ENCODE measurements at places on chromosomes 2 and 18. TPM values are rescaled to one million over a fixed set of nuclear protein-coding genes. Genes with fewer than 3 reads are reported as not detected.

DNA sequence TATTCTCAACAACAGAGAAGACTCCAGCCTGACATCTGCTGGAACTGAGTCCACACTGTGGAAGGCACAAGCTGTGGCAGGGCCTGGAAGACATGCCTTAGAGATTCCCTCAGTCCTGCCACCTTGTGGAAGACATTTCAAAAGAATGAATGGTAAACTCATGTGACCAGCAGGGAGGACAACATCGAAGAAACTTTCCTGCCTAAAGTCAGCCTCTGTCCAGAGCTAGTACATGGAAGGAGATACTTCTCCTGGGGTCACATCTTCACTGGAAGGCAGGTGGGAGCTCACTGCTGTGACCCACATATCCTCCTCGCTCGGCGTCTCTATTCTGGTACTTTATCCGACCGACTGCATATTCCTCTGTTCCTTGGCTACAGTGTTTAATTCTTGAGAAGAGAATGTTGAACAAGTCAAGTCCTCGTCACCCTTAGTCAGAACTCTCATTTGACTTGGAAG, 59.5 kb downstream of the PUM2 start:
- DNase-seq: peak; percentile 75

DNA sequence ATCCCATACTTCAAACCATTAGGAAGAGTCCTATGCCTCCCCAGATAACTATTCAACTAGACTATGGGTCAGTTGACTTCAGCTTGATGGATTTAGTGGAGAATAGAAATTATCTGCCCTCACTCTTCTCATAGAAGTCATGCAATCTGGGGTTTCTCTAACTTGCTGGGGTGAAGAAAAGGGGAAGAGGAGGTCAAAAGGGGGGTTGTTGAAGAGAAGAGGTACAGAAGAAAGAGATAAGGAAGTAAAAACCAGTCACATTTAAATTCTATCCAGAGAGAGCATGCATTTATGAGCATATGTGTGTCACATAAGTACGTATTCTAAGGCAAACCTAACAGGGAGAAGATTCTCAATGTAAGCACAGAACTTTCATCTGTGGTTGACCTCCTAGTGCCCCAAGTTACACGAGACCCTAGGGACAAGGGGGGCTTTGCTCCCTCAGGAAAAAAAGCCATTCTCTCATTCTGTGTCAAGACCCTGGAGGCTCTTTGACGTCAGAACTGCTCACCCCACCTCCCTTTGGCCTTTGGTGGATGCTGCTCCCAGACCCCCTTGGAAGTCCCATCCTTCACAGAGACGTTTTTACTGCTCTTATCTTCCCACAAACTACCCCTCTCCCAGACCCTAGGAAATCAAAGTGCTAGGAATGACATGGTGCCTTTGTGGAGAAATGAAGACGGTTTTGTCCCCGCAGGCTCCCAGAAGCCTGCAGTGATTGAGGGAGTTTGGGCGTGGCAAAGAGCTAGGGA, 236.8 kb upstream of the TNP1 start:
- no peak for DNase-seq

DNA sequence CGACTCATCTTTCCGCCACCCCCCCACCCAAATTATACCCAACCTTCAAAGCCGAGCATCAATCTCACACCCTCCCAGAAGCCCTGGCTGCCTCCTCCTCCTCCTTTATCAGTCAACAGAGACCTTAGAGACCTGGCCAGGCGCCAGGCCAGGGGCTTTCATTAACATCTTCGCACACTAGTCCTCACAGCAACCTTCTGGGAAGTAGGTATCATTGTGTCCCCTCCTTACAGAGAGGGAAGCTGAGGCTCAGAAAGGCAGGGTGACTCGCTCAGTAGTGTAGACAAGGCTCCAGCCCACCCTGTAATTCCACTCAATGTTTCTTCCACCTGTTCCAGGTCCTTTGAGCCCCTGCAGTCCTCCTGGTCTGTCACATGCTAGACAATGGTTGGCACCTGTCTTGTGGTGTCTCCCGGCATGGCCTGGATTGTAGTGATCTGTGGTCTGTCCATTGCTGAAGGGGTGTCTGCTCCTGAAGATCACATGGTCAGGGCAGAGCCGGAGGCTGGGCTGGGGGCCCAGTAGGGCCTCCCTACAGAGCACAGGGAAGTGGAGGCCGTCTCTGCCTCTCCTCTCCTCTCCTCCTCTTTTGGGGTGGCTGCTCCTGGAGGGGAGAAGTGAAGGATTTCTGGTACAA, 36.0 kb downstream of the KLHL29 start:
- DNase-seq: no peak

DNA sequence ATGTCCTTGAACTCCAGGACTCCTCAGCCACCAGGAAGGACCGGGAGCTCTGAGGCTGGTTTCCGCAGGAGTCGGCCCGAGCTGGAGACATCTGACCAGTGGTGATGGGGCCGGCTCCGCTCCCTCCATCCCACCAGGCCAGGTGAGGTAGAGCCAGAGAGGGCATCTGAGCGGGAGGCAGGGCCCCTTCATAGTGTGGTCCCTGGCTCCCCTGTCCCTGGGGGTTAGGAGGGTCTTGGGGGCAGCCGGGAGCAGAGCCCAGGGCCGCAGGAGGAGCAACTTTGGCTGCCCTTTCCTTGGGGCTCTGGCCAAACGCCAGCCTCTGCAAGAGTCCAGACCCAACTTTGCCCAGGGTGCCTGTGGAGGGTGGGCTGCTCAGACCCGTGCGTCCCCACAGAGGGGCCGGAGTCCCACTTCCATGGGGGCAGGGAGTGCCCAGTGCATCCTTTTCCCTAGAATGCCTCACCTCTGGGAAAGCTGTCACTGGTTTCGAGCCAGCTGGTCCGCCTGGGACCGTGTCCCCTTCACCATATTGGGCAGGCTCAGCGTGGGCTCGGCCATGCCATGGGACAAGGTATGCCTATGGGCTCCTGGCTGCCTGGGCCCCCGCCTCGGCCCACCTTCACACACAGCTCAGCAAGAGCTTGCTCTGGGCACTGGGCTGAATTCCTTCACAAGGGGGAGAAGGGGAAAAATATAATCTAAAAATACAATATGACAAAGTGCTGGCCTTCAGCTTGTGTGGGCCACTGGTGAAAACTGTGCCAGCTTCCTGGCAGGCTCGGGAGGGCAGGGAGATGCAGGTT, 148.6 kb downstream of the TWIST2 start:
- DNase-seq: no peak

- DNase-seq: peak; percentile 92
Measured at GRCh38 chr2:9232886-9233285, 26.3 kb downstream of the ASAP2 start.

DNA sequence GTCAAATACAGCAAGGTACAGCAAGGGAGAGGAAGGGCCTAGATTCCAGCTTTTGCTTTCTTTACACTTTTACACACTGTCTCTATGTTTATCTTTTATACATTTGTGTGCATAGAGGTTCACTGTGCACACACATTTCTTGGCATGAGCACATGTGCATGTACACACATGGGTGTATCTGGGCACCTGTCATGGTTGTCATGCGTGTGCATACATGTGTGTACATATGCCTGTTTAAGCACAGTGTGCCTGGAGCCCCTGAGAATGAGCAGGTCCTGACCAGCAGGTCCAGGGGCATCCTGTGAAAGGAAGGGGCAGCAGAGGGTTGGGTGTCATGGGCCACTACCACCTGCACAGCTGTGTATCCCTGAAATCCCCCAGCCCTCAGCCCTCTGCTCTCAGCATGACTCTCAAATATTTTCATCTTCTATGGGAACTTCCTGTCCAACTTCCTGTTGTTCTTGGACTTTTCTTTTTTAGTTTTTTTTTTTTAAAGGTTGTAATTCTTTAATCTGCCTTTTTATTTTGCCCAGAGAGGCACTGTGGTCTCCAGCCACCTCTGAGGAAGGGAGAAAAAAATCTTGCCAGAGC, 97.0 kb upstream of the EPAS1 start:
- no peak for DNase-seq

- no peak for DNase-seq
Measured at GRCh38 chr2:102226171-102226570, 39.3 kb downstream of the IL1RL2 start.

DNA sequence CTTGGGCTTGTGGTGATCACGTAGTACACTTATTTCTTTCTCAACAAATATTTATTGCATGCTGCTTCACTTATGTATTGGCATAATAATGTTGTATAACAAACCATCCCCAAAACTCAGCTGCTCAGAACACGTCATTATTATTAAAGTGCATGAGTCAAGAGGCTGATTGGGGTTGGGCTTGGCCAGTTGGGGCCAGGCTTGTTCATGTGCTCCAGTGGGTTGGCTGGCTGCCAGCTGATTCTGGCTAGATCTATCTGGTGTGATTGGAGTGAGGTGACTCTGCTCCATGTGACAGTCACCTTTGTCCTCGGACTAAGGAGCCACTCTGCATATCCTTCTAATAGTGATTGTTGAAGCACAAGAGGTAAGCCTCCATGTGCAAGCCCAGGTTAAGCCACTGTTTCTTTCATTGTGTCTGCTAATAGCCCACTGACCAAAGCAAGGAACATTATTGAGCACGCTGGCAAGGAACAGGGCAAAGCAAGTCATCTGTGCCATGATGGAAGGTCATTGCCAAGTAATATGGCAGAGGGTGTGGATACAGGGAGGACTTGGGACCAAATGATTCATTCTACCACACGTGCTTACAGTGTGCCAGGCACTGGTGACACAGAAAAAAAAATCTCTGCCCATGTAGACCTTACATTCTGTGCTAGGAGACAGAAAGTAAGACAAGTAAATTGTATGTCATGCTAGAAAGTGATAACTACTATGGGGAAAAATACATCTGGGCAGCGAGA, 63.3 kb upstream of the TMEM182 start:
- peak; percentile 36 for DNase-seq

DNA sequence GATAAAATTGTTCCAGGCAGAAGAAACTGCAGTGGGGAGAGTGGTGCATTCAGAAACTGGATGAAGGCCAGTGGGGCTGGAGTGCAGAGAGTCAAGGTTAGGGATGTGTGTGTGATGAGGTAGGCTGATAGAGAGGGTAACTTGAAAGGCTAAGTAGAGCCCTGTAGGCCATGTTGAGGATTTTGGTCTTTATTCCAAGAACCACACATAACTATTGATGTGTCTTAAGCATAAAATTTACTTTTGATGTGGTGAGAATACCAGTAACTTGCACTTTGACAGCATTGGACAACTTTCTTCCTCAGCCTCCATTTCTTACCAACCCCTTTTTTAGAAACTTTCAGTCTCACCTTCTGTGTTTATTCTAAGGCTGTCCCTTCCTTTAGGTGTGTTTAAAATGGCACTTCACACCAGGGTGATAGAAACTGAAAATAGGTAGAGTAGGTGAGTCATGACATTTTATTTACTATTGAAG, 22.6 kb downstream of the MTX2 start:
- peak; percentile 32 for DNase-seq

The XRCC5 gene
- total RNA-seq: 335 TPM
